Placental epithelial cell (primary cell): ENCODE measurements at places on chromosomes 7 and 10. TPM values are rescaled to one million over a fixed set of nuclear protein-coding genes. Genes with fewer than 3 reads are reported as not detected.

Gene SPOCK2
- total RNA-seq = under 0.01 and 0.39 TPM in 2 replicates

Gene CALML5
- total RNA-seq = not detected in 2 replicates

Gene CYP2C8
- total RNA-seq = 0.39 TPM in 1 of 2 replicates, not detected in the other

Gene DNAJB12
- 27.5 and 32.1 TPM in 2 replicates for total RNA-seq

Gene BICC1
- total RNA-seq = 0.39 TPM in 1 of 2 replicates, not detected in the other

Gene CNPY4
- total RNA-seq = 20.0 and 36.5 TPM in 2 replicates

Gene CLDN3
- not detected in 2 replicates for total RNA-seq

Gene IDI2
- total RNA-seq = not detected in 2 replicates

Gene ABCC2
- 2.5 and 3.9 TPM in 2 replicates for total RNA-seq

Gene SRRM3
- 0.87 and 2.7 TPM in 2 replicates for total RNA-seq

Gene RPEL1
- total RNA-seq = not detected in 2 replicates

Gene GPR15LG
- not detected in 2 replicates for total RNA-seq

Gene AMPH
- under 0.01 TPM in 1 of 2 replicates, not detected in the other for total RNA-seq

Gene MET
- total RNA-seq = 223 and 387 TPM in 2 replicates

Gene ELAPOR2
- 2.6 and 2.7 TPM in 2 replicates for total RNA-seq
